ENCODE measurements at places on chromosomes 3 and 15.

- no peak for DNase-seq
These were observed 54.5 kb upstream of the GOLGA6B start for GRCh38 chr15:72599855-72600464.

DNA sequence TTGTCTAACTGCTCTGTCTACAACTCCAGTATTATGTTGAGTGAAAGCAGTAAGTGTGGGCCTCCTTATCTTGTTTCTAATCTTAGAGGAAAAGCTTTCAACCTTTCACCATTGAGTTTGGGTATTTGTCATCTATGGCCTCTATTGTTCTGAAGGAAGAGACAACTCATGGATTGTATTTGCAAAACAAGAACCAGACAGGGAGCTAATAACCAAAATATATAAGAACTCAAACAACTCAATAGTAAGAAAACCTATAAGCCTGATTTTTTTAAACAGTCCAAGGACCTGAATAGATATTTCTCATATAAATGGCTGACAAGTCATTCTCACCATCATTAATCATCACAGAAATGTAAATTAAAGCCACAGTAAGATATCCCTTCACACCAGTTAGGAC lies 113.0 kb downstream of the TAFA4 start:
- DNase-seq: no peak

DNA sequence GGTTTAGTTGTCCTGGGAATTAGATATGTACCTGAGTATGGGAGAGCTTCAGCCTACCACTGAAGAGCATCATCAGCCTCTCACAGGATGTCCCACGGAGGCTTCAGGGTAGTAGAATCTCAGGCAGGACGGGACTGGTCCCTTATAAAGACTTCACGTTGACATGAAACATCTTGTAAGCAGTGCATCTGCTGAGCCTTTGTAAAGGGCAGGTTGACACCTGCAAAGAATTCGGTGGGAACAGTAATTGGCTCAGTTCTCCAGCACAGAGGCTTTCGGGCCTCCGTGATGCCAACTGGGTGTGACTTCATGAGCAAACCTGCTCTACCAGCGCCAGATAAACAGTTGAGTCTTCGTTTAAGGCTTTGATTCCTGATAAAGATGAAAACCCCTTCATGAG lies 26.9 kb upstream of the AVEN start:
- DNase-seq: no peak

- DNase-seq: no peak
These were observed 922 bp upstream of the TAMM41 start for GRCh38 chr3:11847607-11848006.

DNA sequence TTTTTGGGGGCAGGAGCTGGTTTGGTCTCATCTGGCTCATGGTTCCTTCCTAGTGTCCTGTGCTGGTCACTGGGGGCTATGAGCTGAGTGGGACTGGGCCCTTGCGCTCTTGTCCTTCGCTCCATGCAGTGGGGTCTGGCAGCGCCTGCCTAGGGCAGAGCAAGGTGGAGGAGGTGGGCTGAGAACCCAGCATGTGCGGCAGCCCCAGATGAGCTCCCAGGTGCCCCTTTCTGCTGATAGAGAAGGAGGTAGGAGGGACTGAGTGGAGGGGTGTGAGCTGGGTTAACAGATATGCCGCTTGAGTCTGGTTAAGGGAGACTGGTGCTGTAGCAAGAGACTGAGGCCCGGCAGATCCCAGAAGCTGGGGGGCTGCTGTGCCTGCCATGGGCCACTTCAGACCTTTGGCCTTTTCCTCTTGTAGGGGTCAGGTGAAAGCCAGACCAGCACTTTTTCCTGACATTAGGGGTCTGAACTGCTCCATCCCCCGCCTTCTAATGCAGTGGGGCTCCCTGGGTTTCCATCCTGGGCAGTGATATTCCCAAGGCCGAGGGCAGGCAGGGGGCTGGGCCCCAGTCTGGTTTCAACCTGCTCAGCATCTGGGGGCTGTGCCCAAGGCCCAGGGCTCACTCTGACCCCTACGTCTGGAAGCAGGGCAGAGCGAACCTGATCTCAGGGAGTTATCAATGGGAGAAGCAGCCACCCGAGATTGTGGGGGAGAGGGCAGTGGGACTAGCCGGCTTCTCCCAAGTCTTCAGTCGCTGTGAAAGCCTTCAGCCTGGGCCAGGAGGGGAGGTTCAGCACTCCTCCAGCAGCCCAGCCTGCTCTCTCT lies 62.9 kb upstream of the PRR23C start:
- DNase-seq: peak; percentile 36

- peak; percentile 93 for DNase-seq
These were observed 680 bp downstream of the POC1A start for GRCh38 chr3:52153389-52154096.

GRCh38 chr15:84804005-84804900 lies 12.9 kb upstream of the ALPK3 start:
- peak; percentile 55 for DNase-seq

- no peak for DNase-seq
These were observed 1.3 kb upstream of the MESD start for GRCh38 chr15:80990955-80991354.

DNA sequence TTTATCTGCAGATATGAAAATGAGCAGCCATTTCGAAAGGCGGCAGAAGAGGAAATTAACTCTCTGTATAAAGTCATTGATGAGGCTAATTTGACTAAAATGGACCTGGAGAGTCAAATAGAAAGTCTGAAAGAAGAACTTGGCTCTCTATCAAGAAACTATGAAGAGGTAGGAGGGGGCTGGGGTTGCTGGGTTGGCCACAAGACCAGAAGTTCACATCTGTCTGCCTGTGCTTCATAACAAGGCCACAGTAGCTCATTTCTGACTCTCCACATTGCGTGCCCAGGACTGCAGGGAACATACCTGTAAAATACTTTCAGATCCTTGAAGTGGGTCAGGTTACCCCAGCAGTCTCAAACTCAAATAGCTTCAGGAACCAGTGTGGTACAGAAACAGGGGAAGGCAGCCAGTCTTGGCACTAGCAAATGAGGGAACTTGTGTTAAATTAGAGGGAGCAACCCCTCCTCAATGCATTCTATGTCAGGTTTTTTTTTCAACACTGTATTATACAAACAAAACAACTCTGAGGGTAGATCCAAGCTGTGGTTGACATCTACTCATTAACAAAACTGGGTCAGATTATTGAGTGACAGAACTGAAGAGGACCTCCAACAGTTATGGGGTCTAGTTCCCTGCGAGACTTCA lies 48.7 kb downstream of the BFSP2 start:
- no peak for DNase-seq

- DNase-seq: peak; percentile 97
These were observed at the start of gene ADAMTS9 for GRCh38 chr3:64687781-64688604. TSS of gene ADAMTS9 (minus strand) at chr3:64688000. CDS start at chr3:64687657, 343 bp downstream.

- DNase-seq: no peak
These were observed 19.3 kb upstream of the ATOSA start for GRCh38 chr15:52698514-52698913.

GRCh38 chr3:3714572-3714971 lies 84.7 kb upstream of the LRRN1 start:
- DNase-seq: no peak

DNA sequence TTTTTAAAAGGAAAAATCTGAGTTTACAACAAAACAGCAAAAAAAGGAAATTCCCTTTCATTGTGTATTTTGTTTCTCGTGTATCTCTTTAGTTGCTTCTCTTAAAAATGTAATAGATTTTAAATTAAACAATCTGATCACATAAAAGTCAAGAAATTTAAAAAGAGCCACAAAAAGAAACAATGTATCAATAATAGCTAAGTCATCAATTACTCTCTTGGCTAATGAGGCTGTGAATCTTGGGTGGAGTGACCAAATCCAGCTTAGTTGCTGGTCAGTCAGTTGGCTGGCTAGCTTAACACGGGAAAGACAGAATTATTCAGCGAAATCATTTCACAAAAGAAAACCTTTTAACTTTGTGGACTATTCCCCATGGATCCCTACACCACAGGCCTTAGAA lies 3.2 kb downstream of the SFMBT1 start:
- no peak for DNase-seq

DNA sequence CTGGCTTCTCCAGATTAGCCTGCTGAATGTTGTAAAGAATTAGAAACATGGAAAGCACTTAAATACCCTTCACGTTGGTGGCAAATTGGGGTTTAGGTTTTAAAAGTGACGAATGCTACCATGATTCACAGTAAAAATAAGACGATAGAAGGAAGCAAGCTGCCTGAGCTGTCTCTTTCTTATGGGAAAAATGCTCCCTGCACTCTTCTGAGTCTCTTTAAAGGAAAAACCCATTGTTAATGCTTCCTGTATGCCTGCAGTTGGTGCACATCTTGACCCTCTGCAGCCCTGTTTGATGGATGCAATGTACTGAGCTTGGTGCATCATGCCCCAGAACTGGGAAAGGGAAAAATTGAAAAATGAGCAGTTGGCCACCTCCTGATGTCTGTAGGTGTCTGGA lies 258.6 kb upstream of the RASGRP1 start:
- DNase-seq: no peak

DNA sequence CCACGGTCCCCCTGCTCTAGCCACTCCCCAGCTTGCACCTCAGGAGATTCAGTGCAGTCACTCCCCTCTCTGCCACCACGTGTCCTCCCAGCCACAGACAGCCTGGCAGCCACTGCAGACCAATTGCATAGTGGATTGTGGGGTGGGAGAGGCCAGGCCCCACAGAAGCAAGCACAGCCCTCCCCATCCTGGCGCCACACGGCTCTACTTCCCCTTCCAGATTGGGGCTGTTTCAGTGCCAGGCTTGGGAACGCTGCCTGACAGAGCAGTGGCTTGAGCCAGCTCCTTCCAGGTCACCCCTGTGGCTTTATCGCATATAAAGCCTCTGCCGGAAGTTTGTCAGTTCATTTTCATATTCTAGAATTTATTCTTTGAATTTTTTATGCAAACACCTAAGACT lies 90.7 kb downstream of the TMEM266 start:
- no peak for DNase-seq

DNA sequence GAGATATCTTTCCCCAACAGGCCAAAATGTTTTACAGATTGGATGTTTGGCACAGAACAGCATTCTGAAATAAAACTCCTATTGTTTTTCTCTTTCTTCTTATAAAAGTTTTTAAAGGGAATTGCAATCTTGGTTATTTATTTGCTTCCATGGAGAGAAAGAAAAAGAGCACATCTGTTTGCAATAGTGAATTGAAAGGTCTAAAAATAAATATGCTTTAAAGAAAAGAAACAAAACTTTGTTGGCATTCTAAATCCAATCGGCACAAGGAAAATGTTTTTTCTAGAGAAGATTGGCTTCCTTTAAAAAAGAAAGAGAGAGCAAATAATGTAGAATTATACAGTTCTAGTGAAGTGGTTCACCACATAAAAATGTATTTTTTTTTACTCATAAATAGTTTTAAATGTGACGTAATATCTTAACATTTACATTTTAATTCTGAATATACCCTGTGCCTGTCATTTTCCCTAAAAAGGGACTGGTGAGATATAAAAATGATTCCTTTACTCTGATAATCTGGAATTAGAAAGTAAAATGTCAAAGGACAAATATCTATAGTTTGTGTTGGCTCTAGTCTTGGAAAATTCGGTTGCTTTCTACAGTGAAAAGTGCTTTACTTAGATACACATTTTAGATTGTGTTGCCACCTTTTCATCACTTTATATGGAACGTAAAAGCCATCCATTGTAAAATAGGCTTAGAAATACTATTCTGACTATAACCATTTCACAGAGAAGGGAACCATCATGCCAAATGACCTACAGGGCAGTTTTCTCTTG lies 257.4 kb upstream of the CBLB start:
- no peak for DNase-seq

DNA sequence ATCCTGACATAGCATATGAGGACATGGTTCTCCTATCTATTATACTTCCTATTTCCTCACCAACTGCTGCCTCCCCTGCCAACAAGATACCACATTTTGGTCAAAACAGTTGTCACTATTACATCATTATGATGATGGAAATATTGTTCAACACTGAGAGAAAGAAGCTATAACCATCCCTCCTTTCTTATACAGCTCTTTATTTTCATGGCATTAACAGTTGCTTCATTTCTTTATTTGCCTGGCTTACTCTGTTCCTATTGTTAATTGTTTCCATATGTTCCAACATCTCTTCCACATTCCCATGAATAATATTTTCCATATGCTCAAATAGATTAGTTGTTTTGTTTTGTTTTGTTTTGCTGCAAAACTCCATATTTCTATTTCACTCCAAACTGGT lies 40.8 kb upstream of the FILIP1L start:
- no peak for DNase-seq

- DNase-seq: no peak
These were observed 43.4 kb downstream of the COLQ start for GRCh38 chr3:15477951-15478639.

GRCh38 chr3:151538456-151539393 lies 77.9 kb upstream of the IGSF10 start:
- peak; percentile 76 for DNase-seq

GRCh38 chr15:74133694-74134386 lies 3.5 kb downstream of the ISLR2 start:
- peak; percentile 51 for DNase-seq

DNA sequence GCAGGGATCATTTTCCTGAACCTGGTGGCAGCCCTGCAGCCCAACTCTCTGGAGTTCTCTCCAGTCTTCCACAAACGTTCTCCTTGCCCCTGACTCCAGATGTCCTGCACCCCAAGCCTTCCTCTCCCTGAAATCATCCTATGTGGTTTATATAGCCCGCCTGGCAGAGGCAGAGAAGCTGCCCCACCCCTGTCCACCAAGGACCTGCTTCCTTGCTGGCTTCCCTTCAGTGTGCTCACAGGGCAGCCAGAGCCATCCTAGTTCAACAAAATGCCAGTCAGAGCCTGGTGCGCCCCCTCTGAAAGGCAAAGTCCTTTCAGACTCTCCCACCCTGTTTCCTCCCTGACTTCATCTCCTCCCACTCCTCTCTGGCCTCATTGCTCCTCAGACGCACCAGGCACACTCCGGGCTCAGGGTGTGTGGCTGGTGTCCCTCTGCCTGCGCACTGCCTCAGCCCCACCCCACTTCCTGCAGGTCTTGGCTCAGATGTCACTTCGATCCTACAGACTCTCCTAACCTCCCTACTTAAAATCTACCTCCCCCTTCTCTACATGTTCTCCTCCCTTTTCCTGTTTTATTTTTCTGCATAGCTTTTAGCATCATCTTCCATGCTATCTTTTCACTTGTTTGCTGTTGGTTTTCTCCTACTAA lies 5.9 kb downstream of the KBTBD13 start:
- DNase-seq: peak; percentile 81

DNA sequence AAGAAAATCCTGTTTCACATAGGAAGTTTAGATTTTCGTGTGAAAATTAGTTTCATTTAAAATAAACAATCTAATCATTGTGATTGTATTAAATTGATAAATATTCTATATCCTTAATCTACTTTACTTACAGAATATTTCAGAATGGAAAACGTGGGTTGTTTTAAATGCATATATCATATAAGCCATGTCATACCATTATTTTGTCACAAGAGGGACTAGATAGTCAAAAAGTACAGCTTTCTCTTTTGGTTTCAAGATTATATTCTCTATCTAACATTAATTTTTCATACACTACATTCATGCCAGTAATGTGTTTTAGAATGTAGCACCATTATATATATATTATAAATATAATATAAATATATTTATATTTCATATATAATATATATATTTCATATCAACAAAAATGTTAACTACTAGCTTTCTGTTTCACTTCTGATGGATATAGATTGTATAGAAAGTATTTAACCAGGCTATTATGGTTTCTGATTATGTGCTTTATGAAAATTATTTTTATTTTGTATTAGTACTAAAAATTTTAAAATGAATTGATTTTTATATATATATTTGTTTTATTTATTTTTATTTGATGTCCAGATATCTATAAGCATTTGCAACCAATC lies 45.3 kb downstream of the OSTN start:
- no peak for DNase-seq

GRCh38 chr3:119627461-119627860 lies 29.8 kb downstream of the PLA1A start:
- no peak for DNase-seq
